ENCODE measurements at places on chromosomes 1 and 21.

DNA sequence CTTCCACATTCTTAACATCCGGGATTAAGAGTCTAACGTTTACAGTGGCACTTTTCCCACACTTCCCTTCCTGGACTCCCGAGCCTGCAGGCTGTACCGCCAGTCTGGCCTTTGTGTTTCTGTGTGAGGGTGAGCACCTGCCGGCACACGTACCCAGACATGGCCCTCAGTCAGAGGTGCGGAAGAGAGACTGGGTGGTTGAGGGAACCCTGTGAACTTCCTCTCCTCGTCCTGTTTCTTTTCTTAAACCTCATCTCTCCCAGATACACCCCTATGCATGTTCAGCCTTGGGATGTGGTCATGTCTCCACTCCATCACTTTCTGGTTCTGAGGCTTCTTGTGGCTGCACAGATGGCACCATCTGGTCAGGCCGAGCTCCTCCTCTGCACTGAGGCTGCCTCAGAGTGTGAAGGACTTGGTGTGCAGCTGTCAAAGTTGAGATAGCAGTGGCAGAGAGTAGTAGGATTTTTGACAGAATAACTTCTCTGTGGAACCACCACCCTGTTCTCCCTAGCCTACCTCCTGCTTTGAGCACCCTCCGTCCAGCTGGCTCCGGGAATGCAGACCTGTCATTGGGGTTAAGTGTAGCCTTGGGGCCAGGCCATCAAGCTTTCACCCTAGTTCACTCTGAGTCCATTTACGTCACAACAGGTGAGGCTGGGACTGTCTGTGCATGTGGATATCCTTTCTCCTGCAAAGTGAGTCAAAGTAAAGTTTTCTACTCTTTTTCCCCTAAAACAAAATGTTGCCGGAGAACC, 31.4 kb downstream of the VASH2 start:
- no peak for DNase-seq

- peak; percentile 53 for DNase-seq
Observed at GRCh38 chr1:6889875-6890480, 104.7 kb downstream of the CAMTA1 start.

DNA sequence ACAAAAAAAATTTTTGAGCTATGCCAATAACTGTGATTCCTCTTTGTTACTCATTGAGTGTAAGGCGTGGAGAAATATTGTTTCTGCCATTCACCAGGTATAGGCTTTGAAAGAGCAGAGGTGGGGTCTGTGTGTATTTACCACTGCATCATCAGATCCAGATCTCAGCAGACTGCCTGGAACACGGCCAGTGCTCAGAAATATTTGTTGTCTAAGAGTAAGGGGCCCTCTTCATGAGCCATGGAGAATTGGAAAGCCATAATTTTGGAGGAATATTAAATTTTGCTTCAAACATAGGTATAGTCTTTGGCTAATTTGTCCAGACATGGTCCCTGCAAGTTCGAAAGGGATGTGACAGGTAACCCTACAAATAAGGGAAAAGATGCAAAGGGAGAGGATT, 231.3 kb upstream of the IRF2BP2 start:
- no peak for DNase-seq

DNA sequence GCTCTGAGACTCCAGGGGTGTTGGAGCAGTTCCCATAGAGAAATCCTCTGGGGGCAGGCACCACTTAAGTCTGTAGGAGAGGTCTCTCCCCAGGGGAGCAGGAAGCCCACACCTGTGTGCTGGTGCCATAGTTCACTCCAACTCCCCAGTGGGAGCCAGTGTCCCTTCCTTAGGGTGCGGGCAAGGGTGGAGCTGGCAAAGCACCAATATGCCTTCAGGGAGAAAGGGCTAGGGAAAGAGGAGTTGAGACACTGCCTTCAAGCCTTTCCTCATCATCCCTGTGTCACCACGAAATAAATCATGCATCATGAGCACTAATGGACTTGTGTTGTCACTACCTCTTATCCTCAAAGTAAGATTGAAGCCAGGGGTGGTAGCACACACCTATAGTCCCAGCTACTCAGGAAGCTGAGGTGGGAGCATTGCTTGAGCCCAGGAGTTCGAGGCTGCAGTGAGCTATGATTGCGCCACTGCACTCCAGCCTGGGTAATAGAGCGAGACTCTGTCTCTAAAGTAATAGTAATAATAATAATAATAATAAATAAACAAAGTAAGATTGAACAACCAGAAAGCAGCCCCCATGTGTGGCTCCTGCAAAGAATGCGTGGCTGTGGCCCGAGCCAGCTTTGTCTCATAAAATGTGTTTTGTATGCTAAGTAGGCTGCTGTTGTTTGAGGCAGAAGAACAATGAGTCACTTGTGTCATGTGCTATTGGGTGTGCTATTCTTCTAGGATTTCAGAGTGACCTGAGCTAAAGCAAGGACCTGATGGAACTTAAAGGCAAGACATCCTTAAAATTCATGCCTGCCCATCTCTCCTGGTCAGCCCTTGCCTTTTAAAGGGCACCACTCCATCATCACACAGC, 6.7 kb upstream of the TIE1 start:
- DNase-seq = no peak

GRCh38 chr1:76048219-76048618, 26.3 kb upstream of the ST6GALNAC3 start:
- no peak for DNase-seq

DNA sequence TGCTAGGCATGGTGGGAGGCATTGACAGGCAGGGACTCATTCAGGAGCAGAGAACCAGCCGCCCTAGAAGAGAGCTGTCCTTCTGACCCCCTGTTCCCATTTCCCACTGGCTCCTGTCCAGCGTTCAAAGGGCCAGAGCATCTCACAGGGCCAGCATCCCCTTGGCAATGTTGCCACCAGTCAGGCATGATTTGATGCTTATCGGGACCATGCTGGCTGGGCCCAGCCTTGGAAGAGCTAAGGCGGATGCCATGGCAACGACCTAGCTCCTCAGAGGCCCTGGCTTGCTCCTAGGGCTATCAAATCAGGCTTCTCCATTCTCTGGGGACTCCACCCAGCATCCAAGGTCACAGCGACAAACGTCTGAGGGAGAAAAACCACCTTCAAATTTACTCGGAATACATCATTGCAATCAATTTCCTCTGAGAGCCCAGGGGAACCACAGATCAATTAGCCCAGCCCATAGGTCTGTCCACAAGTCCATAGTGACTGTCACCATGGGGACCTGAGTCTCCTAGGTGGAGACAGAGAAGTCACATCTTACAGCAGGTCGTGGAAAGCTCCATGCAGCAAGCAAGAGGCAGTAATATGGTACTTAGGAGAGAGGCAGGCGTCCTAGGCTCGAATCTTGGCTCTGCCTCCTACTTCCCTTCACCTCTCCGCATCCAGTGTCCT, 14.1 kb upstream of the VWA5B1 start:
- no peak for DNase-seq

- DNase-seq = no peak
Observed at GRCh38 chr21:35724156-35724555, 336.2 kb downstream of the SETD4 start.

GRCh38 chr1:40985161-40985560, 5.7 kb downstream of the CTPS1 start:
- no peak for DNase-seq

GRCh38 chr1:242086706-242087105, 87.8 kb upstream of the MAP1LC3C start:
- DNase-seq = no peak

DNA sequence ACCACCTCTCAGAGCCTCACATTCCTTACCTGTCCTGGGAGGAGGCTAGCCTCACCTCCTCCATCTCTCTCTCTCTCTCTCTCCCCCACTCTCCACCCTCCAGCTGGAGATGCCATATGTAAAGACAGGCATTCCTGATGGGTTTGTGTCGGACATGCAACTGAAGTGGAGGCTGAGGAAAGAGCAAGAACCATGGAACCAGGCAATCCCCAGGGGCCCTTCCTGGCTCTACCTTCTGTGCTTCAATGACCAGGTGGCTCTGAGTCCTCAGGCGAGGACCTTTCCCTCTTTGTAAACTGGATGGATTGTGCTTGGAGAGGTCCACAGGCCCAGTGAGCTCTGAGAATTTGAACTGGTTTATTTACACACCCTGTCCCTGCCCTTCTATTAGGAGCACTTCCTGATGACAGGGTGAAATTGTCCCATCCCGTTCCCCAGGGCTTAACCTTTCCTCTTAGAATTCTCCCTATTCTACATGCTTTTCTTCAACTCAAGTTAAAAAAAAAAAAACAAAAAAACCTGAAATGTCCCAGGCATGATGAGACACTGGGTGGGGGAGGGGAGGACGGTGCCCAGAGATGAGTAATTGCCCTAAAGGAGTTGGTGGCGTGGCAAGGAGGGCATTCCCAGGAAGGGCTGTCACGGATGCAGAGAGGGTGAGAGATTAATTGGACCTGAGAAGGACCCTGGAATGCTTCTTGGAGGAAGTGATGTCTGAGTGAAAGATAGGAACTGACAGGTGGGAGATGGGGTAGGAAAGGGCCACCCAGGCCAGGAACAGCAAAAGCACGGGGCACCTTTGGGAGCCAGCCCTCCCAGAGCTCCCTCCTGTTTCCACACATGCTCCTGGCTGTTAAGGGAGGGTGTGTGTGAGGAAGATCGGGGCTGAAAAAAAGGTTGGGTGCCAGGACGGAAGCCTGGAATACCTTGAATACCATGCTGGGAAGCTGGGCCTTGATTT, 50.2 kb upstream of the WASF2 start:
- no peak for DNase-seq

DNA sequence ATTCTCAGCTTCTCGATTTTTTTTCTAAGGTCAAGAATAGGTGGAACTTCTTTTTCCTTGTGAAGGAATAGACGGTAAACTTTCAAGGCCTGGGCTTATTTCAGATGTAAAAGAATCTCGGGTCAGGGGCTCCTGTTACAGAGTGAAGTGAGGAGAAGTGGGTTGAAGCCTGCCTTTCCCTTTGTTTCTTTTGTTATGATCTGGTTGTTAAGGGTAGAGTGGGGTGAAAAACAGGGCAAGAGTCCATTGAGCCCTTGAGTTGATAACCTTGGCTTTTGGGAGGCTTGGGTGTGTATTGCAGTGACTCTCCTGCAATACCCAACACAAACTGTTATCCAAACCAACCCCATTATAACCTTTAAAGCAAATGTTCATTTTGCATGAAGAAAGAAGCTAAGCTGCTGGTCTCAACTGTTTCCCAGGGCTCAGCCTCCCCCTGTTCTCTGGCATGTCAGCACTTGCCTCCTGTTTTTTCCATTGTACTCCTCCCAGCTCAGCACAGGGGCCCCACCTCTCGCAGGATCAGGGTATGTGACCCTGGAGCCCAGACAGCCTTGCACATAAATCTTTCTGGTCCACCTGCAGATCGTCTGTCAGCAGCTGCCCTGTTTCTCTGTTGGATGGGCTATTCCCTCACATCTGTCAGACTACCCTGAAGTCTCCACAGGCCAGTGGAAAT, 102.4 kb downstream of the CACHD1 start:
- DNase-seq = no peak

DNA sequence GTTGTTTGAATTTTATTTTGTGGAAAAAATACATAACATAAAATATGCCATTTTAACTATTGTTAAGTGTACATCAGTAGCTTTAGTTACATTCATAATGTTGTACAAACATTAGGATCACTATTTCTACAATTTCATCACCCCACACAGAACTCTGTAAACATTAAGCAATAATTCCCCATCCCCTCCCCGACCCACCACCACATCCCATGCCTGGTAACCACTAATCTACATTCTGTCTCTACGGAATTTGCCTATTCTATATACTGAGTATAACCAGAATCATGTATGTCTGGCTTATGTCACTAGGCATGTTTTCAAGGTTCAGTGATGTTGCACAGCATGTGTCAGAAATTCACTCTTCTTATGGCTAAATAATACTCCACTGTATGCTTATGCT, 47.7 kb downstream of the CDC42BPA start:
- no peak for DNase-seq

DNA sequence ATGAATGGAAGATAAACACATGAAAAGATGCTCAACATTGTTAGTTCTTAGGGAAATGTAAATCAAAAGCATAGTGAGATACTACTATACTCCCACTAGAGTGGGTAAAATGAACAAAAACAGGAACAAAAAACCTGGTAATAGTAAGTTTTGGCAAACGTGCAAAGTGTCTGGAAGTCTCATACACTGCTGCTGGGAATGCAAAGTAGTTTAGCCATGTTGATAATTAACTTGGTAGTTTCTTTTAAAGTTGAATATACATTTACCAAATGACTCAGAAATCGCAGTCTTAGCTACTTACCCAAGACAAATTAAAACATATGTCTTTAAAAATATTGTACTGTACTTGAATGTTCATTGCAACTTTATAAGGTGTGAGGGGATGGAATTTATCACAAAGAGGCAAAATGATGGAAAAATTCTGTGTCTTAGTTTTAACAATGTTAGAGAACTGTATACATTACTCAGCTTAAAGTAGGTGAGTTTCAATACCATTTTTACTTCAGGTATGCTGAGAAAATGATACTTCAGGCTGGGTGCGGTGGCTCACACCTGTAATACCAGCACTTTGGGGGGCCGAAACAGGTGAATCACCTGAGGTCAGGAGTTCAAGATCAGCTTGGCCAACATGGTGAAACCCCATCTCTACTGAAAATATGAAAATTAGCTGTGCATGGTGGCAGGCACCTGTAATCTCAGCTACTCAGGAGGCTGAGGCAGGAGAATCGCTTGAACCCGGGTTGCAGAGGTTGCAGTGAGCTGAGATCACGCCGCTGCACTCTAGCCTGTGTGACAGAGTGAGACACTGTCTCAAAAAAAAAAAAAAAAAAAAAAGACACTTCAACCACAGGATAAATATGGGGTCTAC, 102.3 kb downstream of the PDE4B start:
- no peak for DNase-seq

GRCh38 chr1:204714194-204714860, 28.8 kb upstream of the LRRN2 start:
- no peak for DNase-seq

GRCh38 chr1:205976708-205977401, 26.3 kb downstream of the RAB7B start:
- peak; percentile 66 for DNase-seq

GRCh38 chr1:234253732-234254131, 119.5 kb upstream of the COA6 start:
- no peak for DNase-seq

DNA sequence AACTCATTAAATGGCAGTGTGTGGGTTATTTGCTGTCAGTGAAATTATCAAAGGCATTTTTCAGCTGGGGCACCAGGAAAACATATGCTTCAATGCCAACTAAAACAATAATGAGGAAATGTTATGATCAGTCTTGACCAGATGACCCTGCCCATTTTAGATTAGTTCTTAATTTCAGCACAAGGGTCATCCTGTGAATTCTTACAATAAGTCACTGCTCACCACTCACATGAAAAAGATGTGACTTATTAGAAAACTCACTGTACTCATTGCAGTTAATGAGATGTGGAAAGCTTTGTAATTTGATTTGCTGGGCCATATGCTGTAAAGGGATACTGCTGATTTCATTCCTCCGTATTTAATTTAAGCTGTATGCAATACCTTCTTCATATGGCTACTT, 178.5 kb upstream of the LMO4 start:
- DNase-seq = no peak

DNA sequence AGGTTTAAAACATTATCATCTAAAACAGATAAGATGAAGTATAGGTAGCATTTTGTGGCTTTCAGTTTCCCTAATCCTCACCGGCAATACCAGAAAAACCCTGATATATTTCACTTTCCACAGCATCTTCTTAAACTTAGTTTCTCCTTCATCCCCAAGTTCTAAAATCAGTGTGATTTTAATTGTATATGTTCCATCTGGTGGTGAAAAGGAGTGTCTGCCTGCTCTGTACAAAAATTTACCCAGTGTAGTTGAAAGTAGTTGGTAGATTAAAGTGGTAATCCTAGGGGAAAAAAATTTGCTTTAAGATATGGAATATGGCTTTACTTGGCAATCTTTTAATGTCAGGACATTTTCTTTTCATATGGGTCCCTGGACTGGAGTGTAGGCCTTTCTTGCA, 74.3 kb downstream of the CEP350 start:
- DNase-seq = no peak
